ENCODE measurements at places on chromosomes 5 and 9.
A peak's percentile ranks its signal among the peaks of the same experiment; 100 is the strongest.

DNA sequence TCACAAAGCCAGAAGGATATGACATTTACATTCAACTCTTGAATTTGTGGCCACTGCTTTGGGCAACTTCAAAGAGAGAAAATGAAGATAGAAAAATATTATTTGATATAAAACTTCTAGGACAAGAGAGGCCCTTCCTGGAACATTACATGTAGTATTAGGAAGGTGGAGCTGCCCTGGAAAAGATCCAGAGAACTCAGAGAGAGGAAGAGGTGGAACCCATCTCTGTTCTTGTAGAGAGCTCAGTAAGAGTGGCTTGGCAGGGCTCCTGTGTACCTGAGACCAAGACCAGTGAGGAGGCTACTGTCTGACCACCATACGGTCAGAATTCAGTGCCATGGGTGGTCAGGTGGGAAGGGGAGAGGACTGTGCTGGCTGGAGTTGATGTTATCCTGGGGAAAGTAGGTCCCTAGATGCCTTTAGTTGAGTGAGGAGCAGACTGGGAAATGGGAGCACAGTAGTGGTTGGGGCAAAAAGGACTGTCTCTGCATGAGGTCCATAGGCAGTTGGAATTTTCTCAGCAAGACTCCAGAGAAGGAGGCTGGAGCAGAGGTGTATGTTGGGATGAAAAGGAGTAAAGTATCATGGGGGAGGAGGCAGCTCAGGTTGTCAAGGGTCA lies 7.6 kb downstream of the TGFBI start:
- no peak for DNase-seq

GRCh38 chr5:107783551-107783950 lies 112.8 kb upstream of the EFNA5 start:
- no peak for DNase-seq

GRCh38 chr5:156361436-156362109 lies 34.6 kb downstream of the SGCD start:
- DNase-seq, result no peak

DNA sequence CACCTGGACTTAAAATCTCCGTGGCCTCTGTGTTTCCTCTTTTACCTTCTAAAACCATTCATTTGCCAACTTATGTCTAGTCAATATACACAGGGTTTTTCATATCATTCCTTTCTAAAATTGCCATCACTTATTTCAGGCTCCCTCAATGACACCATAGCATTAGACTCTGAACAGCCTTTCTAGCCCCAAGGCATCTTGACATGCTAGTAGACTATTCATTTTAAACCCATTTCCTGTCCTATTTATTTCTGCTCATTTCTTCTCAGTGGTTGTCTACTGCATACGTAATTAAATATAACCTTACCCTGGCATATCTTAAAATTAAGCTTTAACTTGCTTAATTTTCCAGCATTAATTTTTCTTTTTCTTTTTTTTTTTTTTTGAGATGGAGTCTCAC lies 83.2 kb downstream of the PHAX start:
- DNase-seq, result no peak

DNA sequence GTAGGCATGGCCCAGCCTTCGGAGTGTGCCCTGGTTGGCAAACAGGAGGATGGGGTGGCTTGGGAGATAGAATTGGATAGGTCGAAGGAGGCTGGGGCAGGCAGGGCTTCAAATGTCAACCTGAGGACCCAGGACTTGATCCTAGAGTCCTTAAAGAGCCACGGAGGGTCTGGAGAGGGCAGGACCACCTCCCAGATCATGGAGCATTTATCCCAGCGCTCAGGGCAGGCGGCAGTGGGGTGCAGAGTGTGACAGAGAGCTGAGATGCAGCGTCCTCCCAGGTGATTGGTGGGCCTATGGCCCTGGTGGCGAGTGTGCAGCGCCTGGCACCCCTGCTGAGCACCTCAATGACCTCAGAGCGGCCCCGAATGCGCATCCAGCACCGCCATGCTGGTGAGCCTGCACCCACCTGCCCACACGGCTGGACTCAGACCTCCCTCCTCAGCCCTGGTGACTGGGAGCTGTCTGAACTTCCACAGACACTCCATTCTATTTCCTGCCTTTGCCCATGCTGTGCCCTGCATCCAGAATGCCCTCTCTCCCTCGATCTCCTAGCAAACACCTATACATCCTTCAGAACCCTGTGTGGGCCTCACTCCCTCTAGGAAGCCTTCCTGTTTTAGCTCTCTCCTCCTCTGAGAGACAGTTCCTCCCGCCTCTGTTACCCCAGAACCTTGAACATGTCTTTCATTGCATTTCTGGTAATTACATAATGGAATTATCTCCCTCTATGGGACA lies 6.3 kb downstream of the ADGRD2 start:
- DNase-seq, result no peak

DNA sequence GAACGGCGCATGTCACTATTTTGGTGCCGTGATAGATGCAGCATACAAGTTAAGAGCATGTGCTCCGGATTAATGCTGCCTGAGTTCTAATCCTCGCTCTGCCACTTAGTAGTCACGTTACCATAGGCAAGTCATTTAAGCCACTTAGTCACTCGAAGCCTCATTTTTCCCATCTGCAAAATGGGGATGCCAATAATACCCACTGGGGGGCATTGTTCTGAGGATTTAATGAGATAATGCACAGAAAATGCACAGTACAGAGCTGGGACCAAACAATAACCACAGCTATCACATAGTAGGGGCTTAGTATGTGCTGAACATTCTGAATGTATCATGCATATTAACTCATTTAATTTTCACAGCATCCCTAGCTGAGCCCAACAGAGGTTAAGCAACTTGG lies 9.1 kb downstream of the NIPAL4 start:
- no peak for DNase-seq

DNA sequence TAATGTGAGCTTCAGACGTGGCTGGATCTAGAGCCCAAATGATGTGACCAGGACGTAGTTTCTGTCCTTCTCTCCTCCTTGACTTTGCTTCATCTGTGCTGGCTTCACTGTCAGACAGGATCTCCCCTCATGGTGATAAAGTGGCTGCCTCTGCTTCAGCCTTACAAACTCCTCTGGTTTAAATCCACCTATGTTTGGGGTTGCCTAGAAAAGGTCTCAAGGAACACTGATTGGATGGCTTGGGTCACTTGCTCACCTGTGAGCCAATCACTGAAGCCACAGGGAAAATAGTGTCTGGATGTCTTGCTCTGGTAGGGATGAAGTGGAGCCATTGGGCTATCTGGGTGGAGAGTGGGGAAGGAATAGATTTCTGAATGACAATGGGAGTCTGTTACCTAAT lies 36.1 kb downstream of the FGF18 start:
- DNase-seq, result no peak

DNA sequence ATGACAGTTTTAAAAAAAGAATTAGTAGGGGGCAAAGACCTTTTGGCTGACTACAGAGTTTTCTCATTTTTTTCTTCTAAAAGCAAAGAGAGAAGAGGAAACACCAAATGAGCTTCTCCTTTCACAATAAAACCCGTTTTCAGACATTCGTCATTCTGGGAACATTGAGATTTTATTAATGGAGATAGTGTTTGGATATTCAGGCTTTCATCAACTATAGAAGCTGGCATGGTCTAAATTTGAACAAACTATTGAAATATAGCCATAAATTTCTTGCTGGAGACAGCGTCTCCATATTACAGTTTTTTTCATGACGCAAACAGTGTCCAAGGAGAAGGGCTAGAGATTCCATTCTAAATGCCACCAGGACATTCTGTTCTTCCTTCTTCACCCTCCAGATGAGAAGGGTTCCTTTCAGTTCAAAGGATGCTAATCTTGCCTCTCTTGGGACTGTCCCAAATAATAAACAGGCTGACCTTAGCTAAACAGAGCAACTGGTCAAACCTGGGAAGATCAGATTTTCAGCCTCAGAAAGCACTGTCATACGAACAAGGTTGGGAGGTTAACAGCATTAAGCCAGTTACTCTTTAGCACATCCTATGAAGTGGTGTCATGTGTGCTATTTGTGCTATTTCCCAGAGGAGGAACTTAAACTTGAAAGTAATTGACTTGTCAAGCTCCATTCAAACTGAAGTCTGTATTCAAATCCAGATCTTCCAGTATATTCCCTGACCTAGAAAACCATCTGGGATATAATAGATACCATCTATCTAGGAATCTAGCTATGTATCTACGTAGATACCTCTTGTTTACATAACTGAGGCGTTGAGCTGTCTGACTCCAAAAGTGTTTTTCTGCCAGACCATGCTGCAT lies 125.6 kb downstream of the LPAR1 start:
- DNase-seq, result no peak

DNA sequence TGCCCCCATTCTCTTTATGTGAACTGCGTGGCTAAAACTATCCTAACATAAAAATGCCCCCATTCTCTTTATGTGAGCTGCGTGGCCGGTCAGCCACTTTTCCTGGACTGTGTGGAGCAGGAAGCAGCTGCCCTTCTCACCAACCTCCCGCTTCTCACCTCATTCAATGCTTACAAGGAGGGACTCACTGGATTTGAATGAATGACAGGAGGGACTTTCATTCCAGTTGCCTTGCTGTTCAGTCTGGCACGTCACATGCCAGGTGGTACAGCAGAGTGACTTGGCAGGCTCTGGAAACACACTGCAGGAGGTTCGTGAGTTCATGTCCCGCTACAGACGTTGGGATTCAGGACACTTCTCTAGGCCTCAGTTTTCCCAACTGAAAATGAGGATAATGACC lies 60.2 kb upstream of the NFIL3 start:
- no peak for DNase-seq

GRCh38 chr5:132746954-132747615 lies at the start of gene CCNI2:
CCNI2 (plus strand) TSS chr5:132747426; CDS start chr5:132747496, 70 bp downstream.
- DNase-seq, result peak; percentile 28

GRCh38 chr5:132086277-132086794 lies 12.7 kb downstream of the CSF2 start:
- DNase-seq, result no peak

- DNase-seq, result no peak
These were observed 573.6 kb upstream of the ARRDC3 start for GRCh38 chr5:91956738-91957137.

GRCh38 chr5:34600118-34600493 lies 56.0 kb upstream of the RAI14 start:
- no peak for DNase-seq

GRCh38 chr5:112419986-112420864 lies 1.1 kb upstream of the EPB41L4A start:
- DNase-seq, result no peak

DNA sequence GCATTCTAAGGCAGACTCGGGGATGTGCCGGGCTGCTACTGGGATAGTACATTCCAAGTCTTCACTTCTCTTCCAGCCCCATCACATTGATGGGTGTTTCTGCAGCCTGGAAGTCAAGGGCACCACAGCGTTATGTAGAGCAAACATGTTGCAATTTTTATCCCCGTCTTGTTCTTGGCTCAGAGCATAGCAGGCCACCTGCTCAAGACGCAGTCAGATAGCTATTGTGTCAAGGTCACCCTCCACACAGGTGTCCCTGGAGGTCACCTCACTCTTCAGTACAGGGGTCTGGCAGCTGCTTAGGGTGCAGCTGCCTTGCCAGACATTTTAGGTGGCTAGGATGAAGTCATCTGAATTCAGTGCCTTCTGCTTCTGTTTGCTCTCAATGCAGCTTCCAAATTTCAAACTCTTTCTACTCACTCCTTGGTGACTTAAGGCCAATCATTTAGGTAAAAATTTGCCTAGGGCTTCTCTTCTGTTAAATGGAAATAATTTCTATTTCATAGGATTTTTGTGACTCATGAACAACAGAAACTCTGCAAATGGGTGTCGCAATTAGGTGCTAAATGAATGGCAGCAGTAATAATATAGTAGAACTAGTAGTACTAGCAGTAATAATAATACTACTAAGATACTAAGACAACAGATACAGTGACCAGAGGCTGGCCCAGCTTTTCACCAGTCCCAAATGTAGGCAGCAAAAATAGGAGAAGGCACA lies 24.3 kb downstream of the KCNV2 start:
- no peak for DNase-seq

- no peak for DNase-seq
These were observed 13.5 kb upstream of the NUP214 start for GRCh38 chr9:131111854-131112311.

DNA sequence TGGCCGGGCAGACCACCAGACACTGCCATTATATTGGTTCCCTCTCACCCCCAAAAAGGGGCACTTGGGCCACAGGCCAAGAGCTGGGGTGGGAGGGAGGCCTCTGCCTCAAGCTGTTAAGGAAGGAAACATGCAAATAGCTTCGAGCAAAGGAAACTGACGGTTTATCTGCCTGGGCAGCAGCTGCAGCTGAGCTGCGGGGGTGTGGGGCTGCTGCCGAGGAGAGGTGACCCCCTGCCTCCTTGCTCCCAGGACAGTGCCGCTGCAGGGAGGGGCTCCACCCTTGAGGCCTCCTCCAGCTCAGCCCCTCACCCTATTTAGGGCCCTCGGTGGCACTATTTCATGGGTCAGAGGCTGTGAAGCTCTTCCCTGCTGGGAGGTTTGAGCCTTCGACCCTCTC lies 789 bp downstream of the DOK3 start:
- no peak for DNase-seq

DNA sequence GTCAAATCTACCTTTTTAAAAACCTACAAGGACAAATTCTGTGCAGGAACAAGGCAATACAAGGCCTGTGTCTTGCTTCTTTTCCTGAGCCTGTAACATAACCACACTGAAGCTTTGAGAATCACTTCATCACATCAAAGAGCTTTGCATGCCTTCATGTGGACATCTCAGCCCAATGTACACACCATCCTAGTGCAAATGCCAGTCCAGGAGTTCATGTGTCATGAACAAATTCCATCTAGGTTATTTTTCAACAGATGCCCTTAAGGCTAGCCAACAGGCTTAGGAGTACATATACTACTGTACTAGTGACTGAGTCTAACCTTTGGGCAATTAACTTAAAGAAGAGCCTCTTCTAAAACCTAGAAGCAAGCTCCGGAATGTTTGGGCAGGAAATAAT lies 106.4 kb downstream of the CDH10 start:
- no peak for DNase-seq

DNA sequence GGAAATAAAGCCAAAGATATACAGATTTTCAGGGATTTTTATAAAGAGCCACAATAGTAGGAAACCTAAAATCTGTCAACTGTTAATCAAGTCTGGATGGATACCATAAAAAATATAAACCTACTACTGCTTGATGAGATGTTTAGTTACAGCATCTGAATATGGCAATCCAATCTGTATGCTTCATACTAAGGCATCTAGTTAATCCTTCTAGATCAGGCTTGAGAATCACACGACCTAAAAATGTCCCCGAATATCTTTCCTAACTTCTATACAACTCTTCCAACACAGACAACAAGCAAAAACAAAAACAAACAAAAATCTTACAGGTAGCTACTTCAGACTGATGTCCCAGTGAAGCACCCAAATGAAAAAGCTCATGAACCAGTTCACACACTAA lies 29.8 kb downstream of the SSBP2 start:
- DNase-seq, result no peak

- no peak for DNase-seq
These were observed 37.2 kb upstream of the COL15A1 start for GRCh38 chr9:98906273-98907040.

DNA sequence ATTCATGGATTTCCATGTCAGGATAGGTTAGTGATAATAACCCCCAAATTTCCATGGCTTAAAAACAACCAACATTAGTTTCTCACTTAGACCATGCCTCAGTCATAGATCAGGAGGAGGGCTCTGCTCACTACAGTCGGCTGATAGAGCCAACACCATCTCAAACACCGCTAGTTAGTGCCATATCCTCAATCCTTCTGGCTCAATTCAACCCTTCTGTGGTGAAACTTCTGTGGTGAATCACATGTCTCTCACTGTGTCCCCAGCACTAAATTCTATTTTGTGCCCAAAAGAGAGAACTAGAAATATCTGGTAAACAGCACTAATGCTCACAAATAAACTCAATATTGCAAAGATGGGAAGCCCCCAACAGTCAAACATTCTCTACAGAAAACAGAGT lies 21.1 kb downstream of the ECPAS start:
- DNase-seq, result no peak
